ENCODE measurements at places on chromosomes 1 and 21.

DNA sequence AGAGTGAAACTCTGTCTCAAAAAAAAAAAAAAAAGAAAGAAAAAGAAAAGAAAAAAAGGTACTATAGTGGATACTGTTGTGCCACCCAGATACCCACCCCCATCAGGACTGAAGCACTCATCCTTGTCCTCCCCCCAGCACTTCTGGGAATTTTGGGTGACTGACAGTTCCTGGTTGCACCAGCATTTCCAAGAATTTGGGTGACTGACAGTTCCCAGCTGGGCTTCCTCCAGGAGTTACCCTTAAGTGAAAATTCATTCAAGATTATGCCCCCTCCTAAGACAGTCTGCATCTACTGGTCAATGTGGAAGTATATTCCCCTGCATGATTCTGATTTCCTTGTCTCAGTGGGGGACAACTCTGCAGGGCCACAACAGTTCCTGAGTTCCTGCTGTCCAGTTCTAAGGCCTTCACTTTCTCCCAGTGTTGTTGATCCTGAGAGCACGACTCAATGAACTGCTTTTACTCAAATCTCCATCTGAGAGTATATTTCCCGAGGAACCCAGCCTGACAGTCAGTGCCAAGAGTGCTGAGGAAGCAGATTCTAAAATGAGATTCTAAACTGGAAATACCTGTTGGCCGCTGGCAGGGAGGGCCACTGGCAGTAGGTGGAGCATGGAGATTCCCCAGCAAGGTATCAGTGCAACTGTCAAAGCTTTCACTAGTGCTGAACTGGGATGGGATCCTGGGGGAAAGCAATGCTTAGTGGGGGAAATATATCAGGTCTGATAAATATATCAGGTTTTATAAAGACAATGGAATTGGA, 18.5 kb downstream of the RIIAD1 start:
- DNase-seq, result no peak

DNA sequence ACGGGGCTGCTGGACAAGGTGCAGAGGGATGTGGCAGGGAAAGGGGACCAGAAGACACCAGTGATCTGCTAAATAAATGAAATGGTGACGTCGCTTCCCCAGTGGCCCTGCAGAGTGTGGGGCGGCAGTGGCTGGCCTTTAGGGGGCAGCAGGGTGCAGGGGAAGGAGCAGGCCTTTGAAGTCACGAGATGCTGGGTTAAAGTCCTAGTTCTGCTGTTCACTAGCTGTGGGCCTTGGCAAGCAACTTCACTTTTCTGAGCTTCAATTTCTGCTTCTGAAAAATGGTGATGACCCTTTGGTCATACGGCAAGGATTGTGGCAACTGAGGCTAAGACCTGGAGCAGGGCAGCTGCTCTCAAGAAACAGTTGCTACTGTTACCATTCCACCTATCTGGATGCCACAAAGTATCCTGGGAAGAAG, 9.2 kb upstream of the GALE start:
- DNase-seq, result peak; percentile 87

DNA sequence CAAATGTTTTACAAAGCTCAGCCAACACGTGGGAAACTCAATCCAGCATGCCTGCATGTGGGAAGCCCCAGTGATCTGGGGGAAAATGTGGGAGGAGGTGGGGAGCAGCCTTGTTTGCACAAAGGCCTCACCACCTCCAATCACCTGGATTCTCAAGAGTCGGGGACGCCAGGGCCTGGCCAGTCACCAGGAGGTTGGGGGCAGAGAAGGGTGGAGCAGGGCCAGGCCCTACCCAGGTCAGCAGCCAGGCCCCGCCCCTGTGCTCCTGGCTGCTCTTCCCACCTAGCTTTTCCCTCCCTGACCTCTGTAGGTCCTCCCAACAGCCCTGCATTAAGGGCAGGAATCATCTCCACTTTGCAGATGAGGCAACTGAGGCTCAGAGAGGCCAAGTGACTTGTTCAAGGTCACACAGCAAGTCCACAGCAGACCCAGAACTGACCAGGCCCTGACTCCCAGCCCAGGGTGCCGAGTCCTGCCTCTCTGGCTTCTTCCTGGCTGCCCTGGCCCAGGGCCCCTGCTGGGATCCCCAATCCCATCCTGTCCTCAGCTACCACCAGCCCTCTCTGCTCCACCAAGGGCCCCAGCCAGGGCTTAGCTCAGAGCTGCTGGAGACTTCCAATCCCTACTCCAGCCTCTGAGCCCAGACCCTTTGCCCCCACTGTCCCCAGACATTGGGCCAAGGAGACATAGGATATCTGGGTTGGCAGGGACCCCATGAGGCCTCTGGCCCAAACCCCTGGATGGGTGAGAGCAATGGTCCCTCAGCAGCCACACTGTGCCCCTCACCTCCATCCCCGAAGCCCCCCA, 508.6 kb downstream of the PTPRU start:
- DNase-seq, result no peak

DNA sequence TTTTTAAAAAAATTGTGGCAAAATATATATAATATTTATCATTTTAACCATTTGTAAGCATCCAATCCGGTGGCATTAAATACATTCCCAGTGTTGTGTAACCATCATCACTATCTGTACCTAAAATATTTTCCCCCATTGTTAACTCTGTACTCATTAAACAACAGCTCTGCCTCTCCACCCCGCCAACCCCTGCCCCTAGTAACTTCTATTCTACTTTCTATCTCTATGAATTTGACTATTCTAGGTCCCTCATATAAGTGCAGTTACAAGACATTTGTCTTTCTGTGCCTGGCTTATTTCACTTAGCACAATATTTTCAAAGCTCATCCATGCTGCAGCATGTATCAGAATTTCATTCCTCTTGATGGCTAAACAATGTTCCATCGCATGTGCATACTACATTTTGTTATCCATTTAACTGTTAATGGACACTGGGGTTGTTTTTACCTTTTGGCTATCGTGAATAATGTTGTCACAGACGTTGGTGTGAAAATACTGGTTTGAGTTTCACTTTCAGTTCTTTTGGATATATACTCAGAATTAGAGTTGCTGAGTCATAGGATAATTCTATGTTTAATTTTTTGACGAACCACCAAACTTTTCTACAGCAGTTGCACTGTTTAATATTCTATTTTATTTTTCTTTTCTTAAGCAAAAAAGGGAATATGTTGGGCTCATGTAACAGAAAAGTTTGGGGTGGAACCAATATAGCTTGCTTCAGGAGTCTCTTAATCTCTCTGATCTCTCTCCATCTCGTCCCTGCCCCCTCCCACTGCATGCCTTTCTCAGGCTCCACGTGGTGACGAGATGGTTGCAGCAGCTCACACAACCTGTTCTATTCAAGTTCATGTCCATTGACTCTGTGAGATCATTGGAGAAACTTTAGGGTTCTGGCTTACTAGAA, 25.2 kb upstream of the RCAN1 start:
- no peak for DNase-seq

GRCh38 chr1:21292984-21293536, 2.8 kb upstream of the ECE1 start:
- peak; percentile 77 for DNase-seq

DNA sequence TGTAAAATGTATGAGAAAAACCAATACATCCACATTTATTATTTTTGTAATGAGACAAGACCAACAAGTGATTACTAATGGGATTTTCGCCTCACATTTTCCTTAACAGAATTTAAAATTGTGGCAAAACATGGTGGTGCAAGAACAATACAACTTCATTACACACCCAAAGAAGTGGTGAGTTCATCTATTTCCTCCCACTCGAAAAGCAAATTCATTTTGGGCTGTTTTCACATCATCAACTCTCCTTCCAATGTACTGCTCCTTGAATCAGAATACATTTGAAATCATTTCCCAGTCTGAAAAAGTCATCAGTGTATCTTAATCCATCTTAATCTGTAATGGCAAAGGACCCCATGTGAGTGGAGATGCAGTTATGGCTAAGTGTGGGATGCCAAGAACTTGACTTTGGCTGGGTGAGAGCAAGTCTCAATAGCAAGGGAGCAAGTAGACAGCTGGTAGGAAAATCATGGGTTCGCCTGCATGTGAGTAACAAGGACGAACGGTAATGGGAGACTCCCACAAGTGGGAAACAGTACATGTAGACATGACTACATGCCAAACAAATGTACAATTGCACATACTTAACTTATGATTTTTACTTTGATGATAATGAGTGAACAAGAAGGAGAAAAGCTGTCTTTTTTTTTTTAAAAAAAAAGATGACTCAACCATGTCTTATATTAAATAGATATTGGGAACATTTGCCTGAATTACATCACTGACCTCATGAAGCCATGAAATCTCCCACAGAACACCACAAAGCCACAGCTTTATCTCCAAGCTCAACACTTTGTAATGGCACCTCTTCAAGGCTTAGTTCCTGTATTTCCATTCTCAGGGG, 46.0 kb downstream of the RUNX1 start:
- DNase-seq, result no peak

DNA sequence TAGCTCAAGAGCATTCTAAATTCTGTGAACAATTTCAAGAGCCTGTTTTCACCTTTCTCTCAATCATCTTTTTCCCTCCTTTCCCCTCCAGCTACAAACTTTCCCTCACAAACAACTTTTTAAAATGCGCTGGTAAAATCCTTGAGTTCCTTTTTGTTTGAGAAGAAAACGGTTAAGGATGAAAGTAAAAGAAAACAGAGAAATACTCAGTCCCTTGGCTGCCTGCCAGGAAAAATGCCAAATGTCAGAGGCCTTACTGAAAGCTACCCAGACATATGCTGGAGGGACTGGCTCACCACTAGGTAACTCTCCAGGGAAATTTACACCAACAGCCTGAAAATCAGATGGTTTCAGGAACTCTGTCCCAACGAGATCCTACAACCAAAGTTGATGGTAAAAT, 11.0 kb upstream of the SERBP1 start:
- no peak for DNase-seq

GRCh38 chr1:192907545-192908243, 98.9 kb downstream of the RGS2 start:
- peak; percentile 43 for DNase-seq

- DNase-seq, result no peak
Measured at GRCh38 chr1:158458263-158458662, 3.4 kb upstream of the OR10K1 start.

DNA sequence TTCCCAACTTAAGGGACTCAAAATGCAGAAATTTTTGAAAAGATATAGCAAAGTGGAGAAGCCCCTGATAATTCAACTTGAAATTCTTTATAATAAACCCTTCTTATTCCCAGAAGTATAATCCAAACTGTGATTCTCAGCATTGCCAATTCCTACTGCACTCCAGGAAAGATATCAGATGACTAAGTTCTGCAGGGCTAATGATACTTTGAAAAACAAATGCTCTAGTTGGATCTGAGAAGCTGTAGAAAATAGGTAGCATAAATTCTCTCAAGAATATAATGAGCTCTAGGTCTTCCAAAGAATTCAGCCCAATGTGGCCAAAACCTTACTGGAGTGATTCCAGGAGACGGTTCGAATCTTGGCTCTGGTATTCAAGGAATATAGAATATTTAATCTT, 294.0 kb upstream of the PTBP2 start:
- DNase-seq, result no peak

DNA sequence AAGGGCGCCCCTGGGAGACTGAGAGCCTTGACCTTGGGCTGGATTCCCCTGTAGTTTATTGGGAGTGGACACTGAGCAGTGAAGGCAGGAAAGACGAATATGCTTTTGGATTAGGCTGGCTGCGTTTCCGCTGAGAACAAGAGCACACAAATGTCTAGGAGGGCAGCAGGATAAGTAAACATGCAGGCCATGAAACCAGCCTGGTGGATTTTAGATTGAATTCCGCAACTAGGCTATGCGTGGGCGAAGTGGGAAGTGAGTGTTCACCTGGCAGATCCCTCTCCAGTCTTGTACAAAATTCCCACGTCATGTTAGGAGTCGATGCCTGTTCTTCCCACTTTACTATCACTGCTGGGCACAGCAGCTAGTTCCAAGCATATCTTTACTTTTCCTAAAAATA, 21.4 kb upstream of the KCNJ6 start:
- DNase-seq, result no peak

GRCh38 chr1:55781944-55782482, 566.8 kb upstream of the USP24 start:
- no peak for DNase-seq

DNA sequence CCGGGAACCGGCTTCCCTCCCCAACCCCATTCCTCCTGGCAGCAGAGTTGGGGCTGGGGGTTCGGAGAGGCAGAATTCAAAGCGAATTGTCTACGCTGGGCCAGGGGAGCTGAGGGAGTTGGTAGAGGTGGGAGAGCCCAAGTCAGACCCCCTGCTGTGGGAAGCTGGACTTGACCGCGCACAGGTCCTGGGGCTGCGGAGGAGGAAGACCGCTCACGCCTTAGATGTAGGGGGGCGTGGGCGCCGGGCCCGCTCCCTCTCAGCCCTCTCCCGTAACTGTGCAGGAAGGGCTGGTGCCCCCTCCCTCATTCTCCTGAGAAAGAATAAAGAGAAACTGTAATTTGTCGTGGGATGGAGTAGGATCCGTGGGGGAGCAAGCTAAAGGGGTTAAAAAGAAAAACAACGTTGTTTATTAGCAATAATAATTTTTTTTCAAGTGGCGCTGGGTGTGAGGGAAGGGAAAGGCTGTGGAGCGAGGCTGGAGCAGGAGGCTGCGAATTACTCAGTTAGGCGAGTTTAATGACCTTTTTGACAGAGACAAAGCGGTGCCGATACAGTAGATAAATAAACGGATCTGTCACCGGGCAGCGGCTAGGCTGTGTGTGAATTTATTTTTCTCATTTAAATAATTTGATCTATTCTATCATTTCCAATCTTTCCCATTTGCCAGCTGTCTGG, 838 bp upstream of the GRIK3 start:
- no peak for DNase-seq

- DNase-seq, result no peak
Measured at GRCh38 chr1:87170931-87171598, 157.6 kb upstream of the LMO4 start.

- no peak for DNase-seq
Measured at GRCh38 chr1:229022595-229023333, 248.1 kb upstream of the RAB4A start.

GRCh38 chr1:47565092-47565491, 127.2 kb downstream of the FOXD2 start:
- DNase-seq, result no peak

- DNase-seq, result no peak
Measured at GRCh38 chr1:246815693-246816270, 91.6 kb downstream of the SCCPDH start.

GRCh38 chr1:69404486-69404885, 163.2 kb upstream of the LRRC7 start:
- no peak for DNase-seq

DNA sequence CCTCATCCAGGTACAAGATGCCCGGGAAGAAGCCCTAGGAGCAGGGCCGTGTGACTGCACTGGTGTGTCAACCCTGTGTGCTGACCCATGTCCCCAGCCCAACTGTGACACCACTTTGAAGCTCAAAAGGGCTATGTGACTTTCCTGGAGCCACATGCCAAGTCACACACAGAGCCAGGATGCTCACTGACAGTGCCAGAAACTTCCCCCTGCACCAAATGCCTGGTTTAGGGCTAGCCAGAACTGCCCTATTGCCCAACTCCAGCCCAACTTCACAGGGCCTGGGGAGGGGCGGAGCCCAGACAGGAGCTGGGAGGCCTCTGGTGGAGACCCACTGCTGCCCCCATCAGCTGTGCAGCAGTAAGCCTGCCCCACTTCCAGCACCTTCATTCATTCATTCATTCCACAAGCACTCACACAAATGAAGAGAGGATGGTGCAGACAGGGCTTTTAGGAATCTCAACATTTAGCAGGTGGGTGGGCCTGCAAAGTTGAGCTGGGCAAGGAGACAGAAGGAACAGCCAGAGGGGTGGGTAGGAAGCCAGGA, 36.7 kb downstream of the KCNQ4 start:
- DNase-seq, result no peak

Measured in CD4-positive, alpha-beta T cell treated with Interleukin-15 for 1 hour (primary cell).